ENCODE measurements at places on chromosomes 7 and 10.

- DNase-seq: no peak
These were observed 887 bp downstream of the TMUB1 start for GRCh38 chr7:151082141-151083070.

- DNase-seq: no peak
These were observed 134.7 kb downstream of the POLR1F start for GRCh38 chr7:19574131-19574530.

- no peak for DNase-seq
These were observed 41.0 kb upstream of the SAMD8 start for GRCh38 chr10:75070476-75070875.

DNA sequence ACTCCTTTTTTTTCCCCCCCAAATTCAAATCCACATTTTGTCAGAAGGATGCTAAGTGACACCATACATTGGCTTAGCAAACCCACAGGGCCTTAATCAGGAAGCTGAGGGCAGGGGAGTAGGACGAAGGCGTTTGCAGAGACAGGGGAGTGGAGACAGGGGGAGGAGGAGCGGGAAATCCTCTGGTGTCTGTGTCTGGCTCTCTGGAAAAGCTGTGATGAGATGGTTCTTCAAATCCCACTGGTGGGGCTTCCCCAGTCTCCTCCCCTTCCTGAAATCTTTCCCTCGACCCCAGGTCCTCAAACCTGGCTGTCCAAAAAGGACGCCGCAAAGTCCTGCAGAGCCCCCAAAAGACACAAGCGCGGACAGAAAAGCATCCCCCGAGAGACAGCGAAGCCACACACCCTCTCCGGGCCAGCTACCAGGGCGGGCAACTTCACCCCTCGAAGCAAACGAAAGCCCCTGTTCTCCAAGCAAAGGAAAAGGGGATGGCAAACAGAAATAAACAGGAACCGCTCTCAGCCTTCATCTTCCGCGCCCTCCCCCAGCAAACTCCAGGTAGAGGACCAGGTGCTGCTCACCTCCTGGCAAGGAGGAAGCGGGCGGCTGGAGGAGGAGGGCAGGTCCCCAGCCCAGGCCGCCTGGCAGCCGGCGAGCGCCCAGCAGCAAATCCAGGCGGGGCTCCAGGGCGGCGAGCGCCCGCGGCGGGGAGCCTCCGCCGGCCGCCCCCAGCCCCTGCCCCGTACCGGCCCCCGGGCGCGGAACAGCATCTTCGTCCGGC, 520 bp downstream of the ELAPOR2 start:
- peak; percentile 14 for DNase-seq

GRCh38 chr10:132506711-132507408, 30.7 kb upstream of the INPP5A start:
- DNase-seq: no peak

- DNase-seq: no peak
These were observed 1283.3 kb downstream of the TYW1 start for GRCh38 chr7:68279827-68280400.
